ENCODE measurements at places on chromosomes 7 and 10.

GRCh38 chr10:88318803-88319202 is 264.3 kb downstream of the RNLS start:
- no peak for DNase-seq

DNA sequence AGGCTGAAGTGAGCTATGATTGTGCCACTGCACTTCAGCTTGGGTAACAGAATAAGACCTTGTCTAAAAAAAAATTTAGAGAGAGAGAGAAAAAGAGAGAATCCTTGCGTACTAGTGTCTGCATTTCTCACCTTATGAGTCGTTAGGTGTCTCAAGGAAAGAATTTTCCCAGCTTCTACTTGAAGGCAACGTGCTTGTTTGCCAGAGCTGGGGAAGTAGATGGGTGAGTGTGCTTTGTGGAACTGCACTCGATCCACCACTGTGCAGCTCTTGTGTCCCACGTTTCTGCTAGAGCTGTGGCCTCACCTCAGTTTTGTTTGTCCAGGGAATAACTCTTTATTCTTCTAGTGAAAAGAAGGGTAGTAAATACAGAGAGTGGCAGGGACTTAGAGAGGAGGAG is 38.9 kb downstream of the HDAC9 start:
- DNase-seq, result no peak

GRCh38 chr10:43772171-43772570 is 123.5 kb upstream of the ZNF32 start:
- DNase-seq, result no peak

DNA sequence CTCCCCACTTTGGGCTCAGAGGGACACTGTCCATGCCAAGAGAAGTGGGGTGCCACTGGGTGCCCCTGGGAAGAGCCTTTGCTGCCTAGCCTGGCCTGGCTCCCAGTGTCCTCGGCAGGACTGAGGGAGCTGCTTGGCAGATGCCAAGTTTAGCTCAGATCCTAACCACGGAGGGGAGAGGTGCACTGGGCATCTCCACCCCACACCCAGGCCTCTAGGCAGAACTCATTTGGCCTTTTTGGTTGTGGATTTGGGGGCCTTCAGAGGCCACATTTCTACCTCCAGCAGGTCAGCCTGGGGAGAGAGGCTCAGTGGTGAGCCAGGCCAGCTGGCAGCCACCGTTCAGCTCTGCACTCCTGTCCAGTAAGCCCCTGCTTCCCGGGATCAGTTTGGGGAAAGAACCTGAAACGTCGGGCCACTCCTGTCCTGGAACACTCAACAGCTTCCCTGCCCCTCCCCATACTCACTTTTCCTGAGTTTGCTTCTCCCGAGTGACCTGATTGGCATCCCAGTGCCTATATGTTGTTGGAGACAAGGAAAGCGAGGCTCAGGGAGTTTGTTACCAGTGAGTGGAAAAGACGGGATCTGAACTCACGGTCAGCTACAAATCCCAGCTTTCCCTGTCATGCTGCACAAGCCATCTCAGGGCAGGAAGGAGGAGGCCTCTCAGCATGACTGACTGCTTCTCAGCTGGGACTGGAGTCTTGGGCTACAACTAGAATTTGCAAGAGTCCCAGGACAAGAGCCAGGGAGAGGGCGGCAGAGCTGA is 11.2 kb upstream of the CXCL12 start:
- no peak for DNase-seq

GRCh38 chr7:45594745-45595535 is 20.8 kb downstream of the ADCY1 start:
- DNase-seq, result no peak

GRCh38 chr7:20393021-20393610 is 62.4 kb downstream of the ITGB8 start:
- DNase-seq, result no peak

DNA sequence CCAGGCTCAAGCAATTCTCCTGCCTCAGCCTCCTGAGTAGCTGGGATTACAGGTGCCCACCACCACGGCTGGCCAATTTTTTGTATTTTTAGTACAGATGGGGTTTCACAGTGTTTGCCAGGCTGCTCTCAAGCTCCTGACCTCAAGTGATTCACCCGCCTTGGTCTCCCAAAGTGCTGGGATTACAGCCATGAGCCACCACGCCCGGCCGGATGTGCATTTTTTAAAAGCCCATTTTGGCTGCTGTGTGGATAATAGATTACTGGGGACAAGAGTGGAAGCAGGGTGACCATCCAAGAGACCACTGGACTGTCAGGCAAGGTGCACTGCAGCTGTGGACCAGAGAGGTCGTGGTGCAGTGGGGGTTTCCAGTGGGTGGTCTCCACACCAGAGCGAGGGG is 21.4 kb downstream of the HKDC1 start:
- DNase-seq, result no peak

GRCh38 chr7:157700231-157701005 is 363.6 kb downstream of the DNAJB6 start:
- DNase-seq, result peak; percentile 5

DNA sequence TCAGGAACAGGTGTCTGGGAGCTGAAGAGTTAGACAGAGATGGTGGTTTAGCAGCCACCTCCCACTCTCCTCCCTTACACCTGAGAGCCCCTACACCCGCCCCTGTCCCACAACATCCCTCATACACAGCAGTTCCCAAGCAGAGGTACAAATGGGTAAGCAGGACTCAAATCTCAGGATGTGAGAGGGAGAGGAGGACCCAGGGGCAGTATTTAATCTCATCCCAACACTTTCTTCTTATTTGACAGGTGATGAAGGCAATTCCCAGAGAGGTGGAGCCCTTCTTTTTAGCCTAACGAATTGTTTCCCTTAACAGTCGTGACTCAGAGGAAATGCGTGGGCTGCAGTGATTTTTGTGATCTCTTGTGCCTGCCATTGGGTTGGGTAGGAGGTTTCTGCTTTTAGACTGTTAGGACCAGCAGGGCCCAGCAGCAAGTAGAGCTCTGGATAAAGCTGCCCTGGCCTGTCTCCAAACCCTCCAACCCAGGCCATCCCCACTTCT is 191.3 kb downstream of the HECW1 start:
- DNase-seq, result no peak

DNA sequence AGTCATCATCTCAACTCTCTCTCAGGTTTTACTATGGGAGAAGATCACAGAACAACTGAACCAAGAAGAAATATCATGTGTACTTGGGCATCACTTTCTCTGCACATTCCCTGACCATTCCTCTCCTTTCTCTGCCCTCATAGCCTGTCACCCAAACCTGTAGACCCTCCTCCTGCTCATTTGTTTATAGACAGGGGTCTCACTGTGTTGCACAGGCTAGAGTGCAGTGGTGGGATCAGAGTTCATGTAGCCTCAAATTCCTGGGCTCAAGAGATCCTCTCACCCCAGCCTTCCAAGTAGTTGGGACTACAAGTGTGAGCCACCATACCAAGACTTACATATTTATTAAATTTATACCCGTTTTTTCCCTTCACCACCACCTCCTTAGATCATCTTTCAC is 260.8 kb upstream of the SLC26A5 start:
- no peak for DNase-seq

DNA sequence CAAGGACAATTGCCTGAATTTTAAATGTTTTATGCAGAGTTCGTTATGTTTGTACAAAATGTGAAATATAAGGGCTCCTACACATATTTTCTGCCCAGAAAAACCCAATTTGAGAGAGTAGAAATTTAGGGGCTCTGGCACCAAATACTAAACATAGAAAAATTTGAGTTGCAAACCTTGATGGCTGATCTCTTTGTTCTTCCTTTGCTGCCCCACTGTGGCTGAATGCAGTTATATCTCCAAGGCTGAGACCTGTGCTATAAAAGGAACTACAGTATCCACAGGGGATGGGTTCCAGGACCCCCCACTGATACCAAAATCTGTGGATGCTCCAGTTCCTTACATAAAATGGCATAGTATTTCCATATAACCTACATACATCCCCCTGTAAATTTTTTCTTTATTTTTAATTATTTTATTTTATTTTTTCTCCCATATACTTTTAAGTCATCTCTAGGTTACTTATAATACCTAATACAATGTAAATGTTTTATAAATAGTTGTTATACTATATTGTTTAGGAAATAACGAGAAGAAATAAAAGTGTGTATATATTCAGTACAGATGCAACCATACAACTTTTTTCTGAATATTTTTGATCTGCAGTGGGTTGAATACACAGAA is 22.5 kb downstream of the CFAP43 start:
- DNase-seq, result no peak

GRCh38 chr10:64529003-64529350 is 1007.8 kb downstream of the REEP3 start:
- DNase-seq, result no peak

DNA sequence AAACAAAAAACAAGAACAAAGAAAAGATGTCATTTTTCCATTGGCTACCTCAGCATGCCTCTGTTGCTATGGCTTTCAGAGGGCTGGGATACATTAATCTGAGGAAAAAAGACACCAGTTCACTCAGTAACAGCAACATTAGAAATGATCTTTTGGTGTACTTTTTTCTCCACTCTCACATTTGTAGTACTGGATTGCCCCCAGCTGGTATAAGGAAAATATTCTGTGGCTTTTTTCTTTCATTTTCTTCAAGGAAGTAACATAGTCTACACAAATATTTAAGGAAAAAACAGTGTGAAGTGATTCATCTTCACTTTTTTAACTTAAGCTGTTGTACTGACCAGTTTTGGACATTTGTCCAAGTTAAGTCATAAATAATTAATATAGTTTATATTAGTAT is 482.3 kb downstream of the SORCS1 start:
- DNase-seq, result no peak

DNA sequence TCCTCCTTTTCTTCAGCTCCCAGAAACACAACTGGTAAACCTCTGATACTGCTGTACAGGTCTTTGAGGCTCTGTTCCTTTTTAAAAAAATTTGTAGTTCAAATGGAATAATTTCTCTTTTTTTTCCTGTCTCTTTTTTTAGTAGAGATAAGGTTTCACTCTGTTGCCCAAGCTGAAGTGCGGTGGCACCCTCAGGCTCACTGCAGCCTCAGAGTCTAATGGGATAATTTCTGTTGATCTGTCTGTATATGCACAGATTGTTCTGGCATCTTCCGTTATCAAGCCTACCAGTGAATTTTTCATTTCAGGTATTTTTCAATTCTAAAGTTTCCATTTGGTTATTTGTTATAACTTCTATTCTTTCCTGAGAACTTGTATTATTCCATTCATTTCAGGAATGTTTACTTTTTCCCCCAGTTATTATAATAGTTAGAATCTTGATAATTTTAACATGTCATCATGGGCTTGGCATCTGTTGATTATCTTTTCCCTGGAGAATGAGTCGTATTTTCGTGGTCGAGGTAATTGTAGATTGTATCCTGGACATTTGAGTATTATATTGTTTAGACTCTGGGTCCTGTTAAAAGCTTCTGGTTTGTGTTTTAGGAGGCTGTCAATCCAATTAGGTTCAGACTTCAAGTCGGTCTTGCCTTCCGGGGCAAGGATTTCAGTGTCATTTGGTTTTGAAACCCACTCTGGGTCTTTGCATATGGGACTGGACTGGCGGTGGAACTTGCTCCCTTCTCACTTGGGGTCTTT is 24.5 kb downstream of the CRCP start:
- DNase-seq, result no peak

- no peak for DNase-seq
Observed at GRCh38 chr10:75512203-75512933, 80.9 kb downstream of the LRMDA start.

- no peak for DNase-seq
Observed at GRCh38 chr10:117860823-117861222, 185.9 kb downstream of the RAB11FIP2 start.

- DNase-seq, result no peak
Observed at GRCh38 chr7:140607441-140607989, 33.1 kb downstream of the DENND2A start.

GRCh38 chr10:132291826-132292225 is 15.9 kb downstream of the STK32C start:
- DNase-seq, result no peak

GRCh38 chr10:11256896-11257295 is 239.2 kb downstream of the CELF2 start:
- DNase-seq, result no peak

GRCh38 chr7:41624818-41625217 is 78.1 kb downstream of the INHBA start:
- DNase-seq, result no peak

DNA sequence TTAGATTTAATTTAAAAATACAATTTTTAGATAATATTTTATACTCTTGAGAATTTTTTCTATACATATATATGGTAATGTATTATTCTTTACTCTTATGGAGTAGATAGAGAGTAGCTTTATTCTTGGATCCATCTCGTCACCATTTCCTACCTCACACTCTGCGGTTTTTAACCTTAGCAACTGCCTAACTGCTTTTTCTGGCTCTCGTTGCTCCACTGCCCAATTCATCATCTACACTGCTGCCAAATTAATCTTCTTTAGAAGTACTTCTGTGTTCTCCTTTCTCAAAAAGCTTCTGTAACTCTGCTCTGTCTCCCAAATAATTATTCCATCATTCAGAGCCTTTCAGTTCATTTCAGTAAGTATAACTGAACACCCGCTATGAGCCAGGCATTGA is 35.3 kb downstream of the CAPZA2 start:
- no peak for DNase-seq

DNA sequence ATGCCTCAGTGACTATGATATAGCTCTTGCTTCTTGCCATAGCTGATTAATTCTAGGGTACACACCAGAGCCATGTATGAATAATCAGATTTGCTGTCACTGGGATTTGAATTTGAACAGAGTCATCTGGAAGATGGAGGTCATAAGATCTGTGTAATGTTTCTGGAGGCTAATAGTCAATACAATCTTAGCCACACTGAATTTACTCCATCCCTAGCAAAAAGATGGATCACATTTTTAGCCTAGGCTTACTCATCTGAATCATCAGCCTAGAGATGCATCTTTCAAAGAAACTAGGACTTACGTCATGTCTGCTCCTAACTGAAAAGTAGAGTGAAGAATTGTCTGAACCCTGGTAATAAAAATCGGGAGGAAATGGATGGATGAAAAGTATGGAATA is 142.3 kb upstream of the ZNF804B start:
- DNase-seq, result no peak

DNA sequence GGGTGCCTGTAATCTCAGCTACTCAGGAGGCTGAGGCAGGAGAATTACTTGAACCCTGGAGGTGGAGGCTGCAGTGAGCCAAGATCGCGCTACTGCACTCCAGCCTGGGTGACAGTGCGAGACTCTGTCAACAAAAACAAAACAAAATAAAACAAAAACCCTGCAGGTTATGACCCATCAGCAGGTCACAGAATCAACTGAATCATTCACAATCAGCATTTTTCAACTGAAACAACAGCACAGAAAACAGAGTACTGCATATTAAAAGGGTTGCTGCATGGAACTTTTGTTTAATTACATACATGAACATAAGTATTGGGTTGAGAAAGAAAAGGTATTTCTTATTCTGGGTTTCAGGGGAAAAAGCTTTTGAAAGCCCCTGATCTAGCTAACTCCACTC is 77.6 kb downstream of the KCNMA1 start:
- no peak for DNase-seq

GRCh38 chr10:69483963-69484362 is 32.7 kb downstream of the TSPAN15 start:
- DNase-seq, result no peak

- no peak for DNase-seq
Observed at GRCh38 chr10:113866551-113867394, 12.3 kb downstream of the NHLRC2 start.
